Stimulated activated CD4-positive, alpha-beta T cell treated with anti-CD3 and anti-CD28 coated beads, Interleukin-1b, Interleukin-23, amount 100 ng/mL, for 4 hours (primary cell): ENCODE measurements at places on chromosomes 4 and X.

- DNase-seq = no peak
Observed at GRCh38 chr4:152935143-152935542, 980 bp upstream of the FHDC1 start.

- DNase-seq = no peak
Observed at GRCh38 chr4:142440093-142440492, 406.0 kb downstream of the INPP4B start.

DNA sequence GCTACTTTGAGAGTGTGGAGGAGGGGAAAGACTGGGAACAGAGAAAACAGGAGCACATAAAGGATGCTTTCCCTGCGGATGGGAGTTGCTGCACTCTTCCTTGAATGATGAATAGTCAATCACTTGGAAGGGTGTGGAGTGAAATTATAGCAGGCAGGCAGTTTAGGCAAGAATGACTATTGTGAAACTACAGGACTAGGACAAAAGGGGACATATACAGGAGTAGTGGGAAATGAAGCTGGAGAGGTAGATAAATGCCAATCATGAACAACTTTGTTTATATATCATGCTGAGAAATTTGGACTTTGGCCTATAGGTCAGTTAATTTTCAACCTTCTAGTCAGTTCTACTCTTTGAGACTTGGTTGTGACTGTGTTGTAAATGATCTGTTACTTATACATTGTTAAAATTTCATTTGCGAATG lies 76.9 kb downstream of the PAQR3 start:
- DNase-seq = no peak

GRCh38 chr4:16125571-16126445 lies 42.0 kb upstream of the PROM1 start:
- no peak for DNase-seq

GRCh38 chr4:186134257-186134656 lies 29.8 kb downstream of the FAM149A start:
- no peak for DNase-seq

DNA sequence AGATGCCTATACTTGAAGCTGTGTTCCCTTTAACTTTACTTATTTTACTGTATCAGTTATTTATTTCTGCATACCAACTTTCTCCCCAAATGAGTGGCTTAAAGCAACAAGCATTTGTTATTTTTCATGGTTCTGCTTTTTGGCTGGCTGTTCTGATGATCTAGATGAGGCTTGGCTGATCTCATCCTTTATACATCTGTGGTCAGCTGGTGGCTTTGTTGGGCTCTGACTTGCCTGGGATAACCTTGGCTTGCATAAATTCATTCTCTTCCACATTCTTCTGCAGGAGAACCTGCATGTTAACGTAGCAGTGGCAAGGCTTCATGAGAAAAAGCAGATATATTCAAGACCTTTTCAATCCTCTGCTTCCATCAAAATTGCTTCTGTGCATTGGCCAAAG lies 1317.6 kb downstream of the ADGRL3 start:
- no peak for DNase-seq

GRCh38 chr4:144703494-144703893 lies 57.5 kb downstream of the HHIP start:
- DNase-seq = no peak

GRCh38 chr4:54842656-54843055 lies 184.9 kb downstream of the KIT start:
- no peak for DNase-seq

DNA sequence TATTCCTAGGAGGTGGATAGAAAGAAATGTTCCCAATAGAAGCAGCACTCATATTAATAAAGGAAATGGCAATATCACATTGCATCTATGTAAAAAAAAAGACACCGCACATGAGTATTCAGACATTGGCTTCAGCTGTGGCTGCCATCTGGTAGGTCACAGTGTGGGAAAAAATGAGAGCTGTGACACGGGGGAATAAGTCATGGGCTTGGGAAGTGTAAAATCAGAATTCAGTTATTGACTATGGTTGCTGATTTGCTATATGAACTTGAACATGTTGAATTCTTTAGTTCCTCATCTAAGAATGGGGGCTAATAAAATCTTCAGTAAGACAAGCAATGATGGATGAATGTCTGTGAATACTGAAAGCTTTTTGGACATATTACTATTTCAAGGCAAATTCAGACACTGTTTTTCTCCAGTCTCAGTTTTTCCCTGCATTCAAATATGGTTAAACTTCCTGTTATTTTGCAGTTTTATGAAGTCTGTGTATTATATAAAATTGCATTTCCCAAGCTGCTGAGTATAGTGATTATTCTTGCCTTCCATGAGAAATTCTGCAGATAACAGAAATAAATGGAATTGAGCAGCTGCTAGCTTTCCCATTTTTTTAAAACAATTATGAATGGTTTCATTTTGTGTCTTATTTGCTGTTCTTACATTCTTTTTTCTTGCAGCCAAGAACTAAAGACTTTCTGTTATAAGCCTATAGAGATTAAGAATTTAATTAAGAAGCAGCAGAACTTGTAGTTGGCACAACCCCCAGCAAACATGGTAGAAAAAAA lies 221.0 kb downstream of the ANKRD50 start:
- no peak for DNase-seq

- DNase-seq = no peak
Observed at GRCh38 chr4:160091631-160092030, 988.8 kb downstream of the RAPGEF2 start.

DNA sequence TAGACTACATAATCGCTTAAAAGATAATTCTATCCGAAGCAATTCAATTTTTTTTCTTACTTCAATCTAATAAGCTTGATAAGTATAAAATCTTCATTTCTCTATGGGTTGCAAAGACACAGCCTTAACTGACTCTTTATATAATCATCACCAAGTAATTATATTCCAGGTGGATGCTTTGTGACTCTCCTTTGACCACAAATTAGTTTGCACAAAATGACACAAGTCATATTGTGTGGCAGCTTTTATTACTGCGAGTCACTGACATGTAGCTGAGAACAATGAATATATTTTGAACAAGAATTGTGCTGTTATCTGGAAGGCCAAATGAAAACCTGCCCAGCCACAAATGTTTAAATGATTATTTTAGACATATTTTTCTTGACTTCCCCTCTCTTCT lies 1727.8 kb downstream of the ARAP2 start:
- DNase-seq = no peak
